ENCODE measurements at places on chromosomes 1 and 21.
A peak's percentile ranks its signal among the peaks of the same experiment; 100 is the strongest.

DNA sequence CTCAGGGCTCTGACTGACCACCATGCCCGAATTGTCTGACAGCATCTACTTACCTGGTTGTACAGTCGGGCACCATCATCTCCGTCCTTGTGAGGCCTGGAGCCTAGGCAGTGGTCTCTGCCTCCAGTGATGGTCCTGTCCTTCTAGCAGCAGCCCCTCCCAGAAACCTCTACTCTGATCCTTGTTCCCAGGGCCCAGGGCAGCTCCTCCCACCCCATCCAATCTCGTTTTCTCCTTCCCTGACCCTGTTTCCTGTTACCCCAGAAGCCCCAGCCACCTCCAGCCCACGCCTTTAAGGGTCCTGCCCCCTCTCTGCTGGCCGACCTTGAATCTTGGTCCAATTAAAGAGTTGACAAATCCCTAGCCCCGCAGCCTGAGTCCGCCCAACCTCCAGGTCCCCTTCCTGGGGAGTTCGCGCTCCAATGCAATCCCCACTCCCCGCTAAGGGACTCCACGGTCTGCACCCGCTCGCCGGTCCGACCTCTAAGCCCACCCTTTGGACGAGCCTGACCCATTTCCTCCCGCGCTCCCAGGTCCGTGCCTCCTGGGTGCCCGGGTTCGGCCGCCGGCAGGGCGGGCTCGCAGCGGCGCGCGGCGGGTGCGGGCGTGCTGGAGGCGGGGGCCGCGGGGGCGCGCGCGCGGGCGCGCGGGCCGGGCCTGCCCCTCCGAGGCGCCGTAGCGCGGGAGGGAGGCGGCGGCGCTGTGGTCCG lies at the start of gene B4GALT2:
Gene B4GALT2 (plus strand): TSS at position 660 of the 710 bp plus-strand sequence. CDS start 1,951 bp downstream, outside the sequence.
- DNase-seq = peak; percentile 50

GRCh38 chr21:45074048-45074817 lies at the start of gene ADARB1:
ADARB1 (plus strand) TSS chr21:45074580; CDS start chr21:45171657, 97,077 bp downstream.
- peak; percentile 71 for DNase-seq

DNA sequence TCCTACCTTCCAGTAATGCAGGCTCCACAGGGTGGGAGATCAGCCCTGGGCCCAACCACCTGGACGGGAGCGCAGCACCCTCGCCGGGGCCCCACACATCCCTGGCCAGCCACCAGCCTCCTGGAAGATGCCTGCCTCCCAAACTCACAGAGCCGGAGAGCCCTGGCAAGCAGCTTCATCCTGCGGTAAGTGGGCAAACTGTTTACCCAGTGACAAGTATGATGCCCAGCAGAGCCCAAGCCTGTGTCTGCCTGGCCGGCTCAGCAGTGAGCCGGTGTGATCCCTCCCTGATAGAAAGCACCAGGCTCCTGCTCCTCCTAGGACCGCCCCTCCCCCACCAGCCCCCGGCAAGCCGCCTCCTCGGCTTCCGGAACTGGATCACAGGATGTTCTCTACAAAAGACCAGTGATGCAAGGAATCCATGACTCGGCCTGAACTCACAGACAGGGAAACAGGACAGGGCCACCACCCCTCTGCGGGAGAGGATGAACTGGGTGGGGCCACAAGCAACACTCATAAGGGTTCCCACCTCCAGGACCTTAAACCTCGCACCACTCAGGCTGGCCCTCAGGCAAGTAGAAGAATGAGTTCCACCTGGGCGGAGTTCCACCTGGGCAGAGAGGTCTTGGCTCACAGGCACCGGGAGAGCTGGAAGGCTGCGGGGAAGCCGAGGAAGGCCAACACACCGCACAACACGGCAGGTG lies 7.9 kb downstream of the ACOT7 start:
- peak; percentile 69 for DNase-seq

GRCh38 chr1:192889082-192889481 lies 80.2 kb downstream of the RGS2 start:
- DNase-seq = no peak

DNA sequence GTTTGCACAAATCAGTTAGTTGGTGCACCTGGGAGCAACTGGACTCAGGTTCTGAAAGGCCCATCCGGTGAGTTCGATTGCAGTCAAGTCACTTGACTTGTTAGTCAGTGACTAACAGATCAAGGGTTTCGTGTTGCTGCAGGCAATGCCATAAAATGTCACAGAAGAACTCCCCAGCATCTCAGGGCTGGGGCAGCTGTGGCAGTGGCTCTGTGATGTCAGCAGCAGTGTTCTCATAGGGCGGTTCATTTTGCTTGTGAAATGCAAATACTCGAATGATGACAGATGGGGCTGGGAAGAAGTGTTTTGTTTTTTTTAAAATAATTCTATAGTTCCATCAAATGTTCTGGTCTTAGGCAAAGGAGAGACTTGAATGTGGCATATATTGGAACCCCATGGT lies 287.8 kb downstream of the LMX1A start:
- no peak for DNase-seq

GRCh38 chr1:59453297-59453968 lies 156.5 kb downstream of the FGGY start:
- DNase-seq = peak; percentile 45

GRCh38 chr1:24656046-24656445 lies 12.9 kb downstream of the SRRM1 start:
- DNase-seq = no peak

DNA sequence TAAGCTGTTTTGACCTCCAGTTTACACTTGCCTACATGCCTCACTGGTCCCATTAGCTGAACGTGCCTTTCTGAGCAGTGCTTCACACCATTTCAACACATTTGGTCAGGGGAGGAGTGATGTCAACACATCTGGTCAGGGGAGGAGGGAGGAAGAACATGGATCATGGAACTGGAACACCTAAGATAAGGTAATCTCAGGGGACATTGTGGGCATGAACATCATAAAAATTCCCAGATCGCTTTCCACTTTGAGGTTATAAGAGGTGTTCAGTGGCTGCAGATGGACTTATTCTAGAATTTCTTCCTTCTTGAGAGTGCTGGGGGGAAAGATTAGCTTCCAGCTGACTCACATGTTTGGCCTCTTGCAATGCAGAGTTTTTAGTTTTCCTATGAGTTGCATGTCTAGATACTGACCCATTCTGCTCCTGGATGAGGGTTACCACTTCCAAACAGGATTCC lies 2.0 kb downstream of the QSOX1 start:
- peak; percentile 78 for DNase-seq

DNA sequence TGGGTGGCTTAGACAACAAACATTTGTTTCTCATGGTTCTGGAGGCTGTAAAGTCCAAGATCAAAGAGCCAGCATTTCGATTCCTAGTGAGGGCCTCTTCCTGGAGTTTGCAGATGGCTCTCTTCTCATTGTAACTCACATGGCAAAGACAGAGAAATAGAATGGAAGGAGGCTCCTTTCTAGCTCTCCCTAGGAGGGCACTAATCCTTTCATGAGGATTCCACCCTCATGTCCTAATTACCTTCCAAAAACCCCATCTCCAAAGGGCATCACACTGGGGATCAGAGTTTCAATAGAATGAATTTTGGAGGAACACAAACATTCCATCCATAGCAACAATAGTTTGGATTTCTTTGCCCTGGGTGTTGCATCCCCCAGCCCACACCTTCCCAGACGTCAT lies 247.3 kb downstream of the TTLL7 start:
- DNase-seq = peak; percentile 3

DNA sequence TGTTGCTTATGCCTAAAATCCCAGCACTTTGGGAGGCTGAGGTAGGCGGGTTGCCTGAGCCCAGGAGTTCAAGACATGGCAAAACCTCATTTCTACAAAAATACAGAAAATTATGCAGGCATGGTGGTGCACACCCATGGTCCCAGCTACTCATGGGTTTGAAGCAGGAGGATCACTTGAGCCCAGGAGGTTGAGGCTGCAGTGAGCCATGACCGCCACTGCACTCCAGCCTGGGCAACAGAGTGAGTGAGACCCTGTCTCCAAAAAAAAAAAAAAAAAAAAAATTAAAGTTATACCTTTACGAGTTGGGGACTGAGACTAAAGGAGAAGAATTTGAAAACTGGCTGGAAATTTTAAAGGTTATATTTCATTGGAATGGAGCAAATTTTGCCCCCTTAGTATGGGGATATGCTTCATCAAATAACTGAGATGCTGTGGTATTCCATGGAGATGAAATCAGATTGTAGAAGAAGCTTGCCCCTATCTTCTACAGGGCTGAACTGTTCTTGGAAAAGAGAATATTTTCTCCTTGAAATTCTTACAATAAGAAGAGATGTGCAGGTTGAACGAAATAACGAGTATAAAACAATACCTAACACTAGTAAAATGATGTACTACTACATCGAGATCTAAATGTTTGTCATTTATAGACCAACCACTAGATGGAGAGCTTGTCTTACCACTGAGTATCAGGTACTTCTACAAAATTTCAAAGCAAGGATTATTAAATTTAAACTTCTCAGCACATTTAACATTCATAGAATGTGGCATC lies 34.9 kb upstream of the SCYL3 start:
- DNase-seq = peak; percentile 56

- DNase-seq = peak; percentile 33
These were observed 59.9 kb upstream of the ZSWIM5 start for GRCh38 chr1:45266151-45266801.

DNA sequence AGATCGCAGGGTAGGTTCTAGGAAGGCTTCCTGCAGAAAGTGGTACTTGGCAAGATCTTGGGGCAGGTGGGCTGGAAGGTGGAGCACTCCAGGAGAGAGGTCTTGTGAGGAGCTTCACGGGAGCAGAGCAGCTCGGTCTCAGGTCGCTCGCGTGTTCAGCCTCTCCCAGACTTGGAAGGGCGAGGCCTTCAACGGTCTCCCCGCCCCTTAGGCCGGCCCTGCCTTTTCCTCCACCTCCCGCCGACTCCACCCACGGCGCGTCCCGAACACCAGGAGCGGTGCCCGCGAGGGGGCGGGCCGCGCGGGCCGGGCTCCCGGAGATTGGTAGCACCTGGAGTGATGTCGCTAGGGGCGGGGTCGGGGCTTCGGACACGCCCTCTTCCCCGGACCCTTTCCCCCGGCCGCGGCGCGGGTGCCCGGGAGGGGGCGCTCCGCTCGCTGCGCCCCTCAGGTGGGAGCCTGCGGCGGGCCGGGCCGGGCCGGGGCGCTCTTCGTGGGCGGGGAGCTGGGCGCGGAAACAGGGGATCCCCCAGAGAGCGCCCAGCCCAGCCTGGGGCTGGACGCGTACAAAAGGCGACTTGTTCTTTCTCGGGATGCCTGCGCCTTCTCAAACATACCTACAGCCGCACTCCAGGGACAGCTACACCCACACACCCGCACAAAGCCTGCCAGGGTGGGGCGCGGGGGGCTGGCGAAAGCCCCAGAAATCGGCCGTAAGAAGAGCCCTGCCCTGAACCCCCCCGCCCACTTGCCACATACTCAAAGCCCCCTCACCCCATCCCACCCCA lies 35.5 kb downstream of the AHDC1 start:
- DNase-seq = peak; percentile 88

DNA sequence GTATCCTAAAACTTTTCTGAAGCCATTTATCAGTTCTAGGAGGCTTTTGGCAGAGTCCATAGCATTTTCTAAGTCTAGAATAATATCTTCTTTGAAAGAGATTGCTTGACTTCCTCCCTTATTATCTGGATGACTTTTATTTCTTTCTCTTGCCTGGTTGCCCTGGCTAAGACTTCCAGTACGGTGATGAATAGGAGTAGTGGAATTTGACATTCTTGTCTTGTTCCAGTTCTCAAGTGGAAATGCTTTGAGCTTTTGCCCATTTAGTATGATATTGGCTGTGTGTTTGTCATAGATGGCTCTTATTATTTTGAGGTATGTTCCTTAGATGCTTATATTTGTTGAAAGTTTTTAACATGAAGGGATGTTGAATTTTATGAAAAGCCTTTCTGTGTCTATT lies 1647.9 kb downstream of the PLA2G4A start:
- DNase-seq = no peak

- no peak for DNase-seq
These were observed 40.1 kb upstream of the PLEKHO1 start for GRCh38 chr1:150109586-150109985.

DNA sequence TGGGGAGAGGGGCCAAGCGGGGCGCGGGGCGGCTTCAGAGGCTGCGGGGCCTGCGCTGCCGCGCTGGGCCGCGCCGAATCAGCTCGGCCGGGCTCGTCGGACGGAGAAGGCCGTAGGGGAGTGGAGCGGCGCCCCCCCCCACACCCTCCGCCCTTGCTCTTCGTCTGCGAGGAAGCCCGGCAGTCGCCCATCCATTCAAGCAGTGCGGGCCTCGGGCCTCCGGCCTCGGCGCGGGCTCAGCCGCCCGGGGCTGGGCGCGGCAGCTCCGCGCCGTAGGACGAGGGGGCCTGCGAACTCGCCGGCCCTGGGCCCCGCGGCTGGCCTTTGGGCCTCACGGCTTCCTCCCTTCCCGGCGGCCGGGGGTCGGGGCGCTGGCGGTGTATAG lies 564 bp downstream of the CTPS1 start:
- DNase-seq = no peak

DNA sequence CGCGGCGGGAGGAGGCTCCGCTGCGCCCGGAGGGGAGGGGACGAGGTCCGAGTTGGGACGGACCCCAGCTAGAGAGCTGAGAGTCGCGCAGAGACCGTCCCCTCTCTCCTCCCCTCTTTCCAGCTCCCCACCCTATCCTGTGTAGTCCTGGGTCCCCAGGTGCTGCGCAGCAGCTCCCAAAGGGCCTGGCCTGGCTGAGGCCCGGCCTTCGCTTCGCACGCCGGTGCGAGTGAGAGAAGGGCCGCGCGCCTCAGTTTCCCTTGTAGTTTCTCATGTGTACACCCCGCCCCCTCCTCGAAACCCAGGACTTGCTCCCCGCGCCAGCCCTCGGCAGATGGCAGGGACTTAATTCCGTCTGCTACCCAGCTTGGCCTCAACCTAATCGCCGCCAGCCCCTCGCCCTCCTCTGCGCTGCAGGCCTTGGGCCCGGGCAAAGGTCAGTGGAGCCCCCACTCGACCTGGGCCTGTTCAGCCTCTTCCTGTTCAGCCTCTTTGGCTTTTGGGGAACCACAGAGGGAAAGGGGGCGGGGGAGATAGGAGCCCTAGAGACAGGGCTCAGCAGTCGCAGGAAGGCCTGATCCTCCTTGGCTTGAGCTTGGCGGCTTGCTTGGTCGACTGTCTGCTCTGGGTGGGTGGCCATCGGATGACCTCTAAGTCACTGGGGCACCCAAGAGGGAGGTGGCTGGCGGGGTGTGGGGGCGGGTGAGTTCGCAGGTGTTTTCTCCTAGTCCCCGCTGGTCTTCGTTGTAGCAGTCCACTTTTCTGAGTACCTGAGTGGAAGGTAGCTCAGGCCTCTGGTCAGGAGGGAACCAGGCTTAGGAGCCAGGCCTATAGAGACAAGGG lies 1.0 kb downstream of the ZNF687 start:
- no peak for DNase-seq

DNA sequence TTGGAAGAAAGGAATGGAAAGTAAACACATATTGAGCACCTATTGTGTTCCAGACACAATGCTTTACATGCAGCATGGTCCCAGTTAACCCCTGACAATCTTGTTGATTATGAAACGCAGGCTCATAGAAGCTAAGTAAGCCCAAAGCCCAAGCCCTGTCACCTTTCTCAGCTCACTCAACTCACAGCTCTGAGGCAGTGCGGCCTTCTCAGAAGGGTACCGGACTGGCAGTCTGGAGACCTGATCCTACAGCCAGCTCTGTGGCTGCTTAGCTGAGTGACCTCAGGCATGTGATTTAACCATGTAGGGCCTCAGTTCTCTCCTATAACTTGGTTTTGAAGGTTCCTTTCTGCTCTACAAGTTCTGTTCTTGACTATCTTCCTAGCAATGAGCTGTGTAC lies 464 bp upstream of the RNASEL start:
- DNase-seq = no peak
